ENCODE measurements at places on chromosomes 5 and 9. TPM values are rescaled to one million over a fixed set of nuclear protein-coding genes. Genes with fewer than 3 reads are reported as not detected.

CDH9 gene
- not detected for total RNA-seq

HAVCR2 gene
- total RNA-seq = 57.3 TPM

PCDHB11 gene
- total RNA-seq = not detected

LECT2 gene
- not detected for total RNA-seq

SLC25A2 gene
- total RNA-seq = 0.45 TPM

MEIKIN gene
- total RNA-seq = 1.5 TPM

NRG2 gene
- not detected for total RNA-seq

ARL10 gene
- total RNA-seq = 11.6 TPM

ARID3C gene
- not detected for total RNA-seq

MOB3B gene
- 2.8 TPM for total RNA-seq

TTC39B gene
- total RNA-seq = 24.6 TPM

DDX4 gene
- 0.23 TPM for total RNA-seq

PCDHB10 gene
- total RNA-seq = not detected

CARTPT gene
- not detected for total RNA-seq

HDHD3 gene
- total RNA-seq = 17.0 TPM

KIF4B gene
- 0.05 TPM for total RNA-seq

SHB gene
- total RNA-seq = 0.17 TPM

TMEM232 gene
- total RNA-seq = 0.43 TPM

ZNF608 gene
- not detected for total RNA-seq

RNF183 gene
- total RNA-seq = not detected

CD14 gene
- 0.66 TPM for total RNA-seq

CCDC183 gene
- 0.76 TPM for total RNA-seq

STPG3 gene
- total RNA-seq = not detected

CTNND2 gene
- total RNA-seq = not detected

FGD3 gene
- total RNA-seq = 155 TPM

MRPL50 gene
- 10.9 TPM for total RNA-seq

OTP gene
- not detected for total RNA-seq

FOXD4L5 gene
- 0.18 TPM for total RNA-seq

N4BP3 gene
- total RNA-seq = 3.8 TPM

OR1J2 gene
- total RNA-seq = not detected

TAL2 gene
- not detected for total RNA-seq

CCDC107 gene
- total RNA-seq = 37.9 TPM

RASGEF1C gene
- total RNA-seq = not detected

TMEM215 gene
- total RNA-seq = not detected

NOXA1 gene
- 1.0 TPM for total RNA-seq

MLANA gene
- not detected for total RNA-seq

ZFP37 gene
- 0.98 TPM for total RNA-seq

C9orf152 gene
- not detected for total RNA-seq

SV2C gene
- total RNA-seq = 0.02 TPM

INSYN2B gene
- total RNA-seq = not detected

TARS1 gene
- total RNA-seq = 146 TPM

PDLIM4 gene
- not detected for total RNA-seq

SLCO6A1 gene
- total RNA-seq = not detected

DAB2 gene
- not detected for total RNA-seq

LOX gene
- not detected for total RNA-seq

PRUNE2 gene
- total RNA-seq = not detected

GALNT12 gene
- total RNA-seq = 6.8 TPM

ADGRD2 gene
- not detected for total RNA-seq

SH3RF2 gene
- total RNA-seq = not detected

DMRT3 gene
- not detected for total RNA-seq

PPP1R26 gene
- 0.10 TPM for total RNA-seq

CTSV gene
- 0.67 TPM for total RNA-seq

PHYKPL gene
- 158 TPM for total RNA-seq

PCDHGB4 gene
- total RNA-seq = not detected

ZNF474 gene
- not detected for total RNA-seq

PGGT1B gene
- total RNA-seq = 39.0 TPM

Measured in activated naive CD4-positive, alpha-beta T cell treated with anti-CD3 and anti-CD28 coated beads, Interleukin-2, amount 10 ng/mL, durations not matched to agents 5 hours and 36 hours (primary cell).